ENCODE measurements at places on chromosomes 11 and 22.

DNA sequence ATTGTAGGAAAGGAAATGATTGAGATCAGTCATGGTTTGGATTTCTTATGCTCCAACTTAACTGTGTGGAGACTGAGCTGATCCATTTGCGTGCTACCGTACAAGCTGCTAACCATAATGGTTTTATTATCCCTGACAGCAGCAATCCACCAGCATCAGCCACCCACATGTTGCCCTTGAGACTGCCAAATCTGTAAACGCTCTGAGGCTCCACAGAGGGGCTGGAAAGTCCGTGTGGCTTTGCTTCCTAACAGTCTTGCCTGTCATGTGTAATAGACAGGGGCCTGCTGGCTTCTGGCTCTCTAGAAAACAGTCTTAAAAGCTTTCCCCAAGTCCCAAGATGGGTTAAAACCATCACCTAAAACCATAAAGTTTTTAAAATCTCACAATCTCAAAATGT lies 30.1 kb downstream of the ATG16L2 start:
- no peak for DNase-seq

DNA sequence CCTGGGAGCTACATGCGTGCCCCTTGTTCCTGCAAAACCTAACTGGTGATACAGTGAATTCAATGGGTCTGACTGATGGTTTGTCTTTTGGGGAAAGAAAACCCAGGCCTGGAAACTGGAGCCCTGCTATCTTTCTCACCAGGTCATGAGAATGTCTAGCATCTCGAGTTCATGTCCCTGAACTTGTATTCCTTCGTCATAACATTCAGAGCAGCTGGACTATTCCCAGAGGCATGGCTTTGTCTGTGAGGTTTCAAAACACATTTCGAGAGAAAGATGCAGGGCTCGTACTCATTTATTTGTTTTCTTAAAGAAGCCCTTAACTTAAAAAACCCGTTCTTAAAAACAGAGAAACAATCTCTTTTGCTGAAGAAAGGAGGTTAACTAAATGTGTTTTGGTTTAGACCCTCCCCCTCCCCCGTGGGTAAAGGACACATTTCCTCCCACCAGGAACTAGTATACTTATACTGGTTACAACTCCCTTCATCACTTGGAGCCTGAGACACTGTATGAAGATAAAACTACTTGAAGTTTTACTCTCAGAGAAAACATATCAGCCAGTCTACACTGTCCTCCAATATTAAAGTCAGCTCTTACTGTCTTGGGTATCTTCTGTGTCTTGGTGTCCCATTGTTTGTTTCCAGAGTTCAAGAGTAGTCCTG lies 43.2 kb downstream of the ME3 start:
- no peak for DNase-seq

DNA sequence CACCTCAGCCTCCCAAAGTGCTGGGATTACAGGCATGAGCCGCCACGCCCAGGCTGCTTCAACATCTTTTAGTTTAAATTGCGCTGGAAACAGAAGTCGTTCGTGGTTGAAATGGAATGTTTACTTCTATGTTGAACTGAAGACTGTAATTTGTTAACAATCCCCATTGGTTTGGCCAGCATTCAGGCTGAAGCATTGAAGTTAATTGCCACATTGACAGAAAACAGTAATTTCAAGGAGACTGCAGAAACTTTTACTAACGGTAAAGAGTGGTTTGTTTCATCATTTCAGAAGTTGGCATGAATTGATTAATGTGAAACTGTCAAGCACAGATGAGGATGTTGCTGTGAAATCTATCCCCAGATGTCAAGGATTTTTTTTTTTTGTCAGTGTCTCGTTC lies 14.2 kb downstream of the AP5B1 start:
- DNase-seq, result no peak

- DNase-seq, result no peak
Measured at GRCh38 chr11:2775626-2776350, 76.0 kb upstream of the KCNQ1OT1 start.

GRCh38 chr22:41367039-41367679 lies 14.6 kb upstream of the TEF start:
- peak; percentile 40 for DNase-seq

DNA sequence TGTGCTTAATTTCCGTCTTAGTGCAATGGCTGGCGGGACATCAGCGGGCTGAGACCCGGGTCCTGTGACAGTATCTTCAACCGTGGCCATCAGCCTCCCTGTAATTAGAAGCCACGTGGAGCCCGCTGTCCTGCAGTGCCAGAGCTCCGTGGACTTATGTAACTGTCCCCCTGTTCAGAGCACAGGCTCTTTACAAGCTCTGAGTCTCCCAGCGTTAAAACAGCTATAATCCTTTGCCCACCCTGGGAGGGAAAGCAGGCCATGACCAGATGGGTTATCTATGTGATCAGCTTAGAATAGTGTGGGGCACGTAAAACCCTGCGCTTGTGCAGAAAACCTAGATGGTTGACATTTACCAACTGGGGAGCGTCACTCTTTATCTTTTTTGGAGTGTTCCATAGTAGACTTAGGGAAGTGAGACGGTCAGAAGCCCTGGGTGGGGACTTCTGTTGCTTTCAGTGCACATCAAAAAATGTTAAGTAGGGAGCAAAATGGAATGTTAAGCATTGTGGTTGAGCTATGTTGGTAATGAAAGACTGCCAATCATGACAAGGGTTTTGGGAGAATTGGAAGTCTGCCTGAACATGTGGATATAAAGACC lies 103.5 kb upstream of the CADM1 start:
- DNase-seq, result no peak

DNA sequence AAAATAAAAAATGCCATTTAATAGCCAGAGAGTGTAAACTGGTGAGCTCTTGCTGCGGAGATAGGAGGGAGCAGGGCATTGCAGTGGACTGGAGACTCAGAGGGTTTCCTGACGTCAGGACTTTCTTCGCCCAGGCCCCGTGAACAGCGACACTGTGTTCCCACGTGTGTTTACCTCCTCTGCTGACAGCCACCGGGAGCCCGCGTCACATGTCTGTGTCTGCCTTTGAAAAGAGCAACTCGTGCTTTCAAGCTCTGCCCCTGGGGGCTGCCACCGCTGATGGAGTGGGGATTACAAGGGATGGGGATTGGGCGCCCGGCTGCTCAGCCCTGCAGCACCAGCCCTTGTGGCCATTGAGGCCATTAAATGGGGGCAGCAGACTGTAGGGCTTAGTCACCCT lies 3.3 kb downstream of the TANGO2 start:
- no peak for DNase-seq

DNA sequence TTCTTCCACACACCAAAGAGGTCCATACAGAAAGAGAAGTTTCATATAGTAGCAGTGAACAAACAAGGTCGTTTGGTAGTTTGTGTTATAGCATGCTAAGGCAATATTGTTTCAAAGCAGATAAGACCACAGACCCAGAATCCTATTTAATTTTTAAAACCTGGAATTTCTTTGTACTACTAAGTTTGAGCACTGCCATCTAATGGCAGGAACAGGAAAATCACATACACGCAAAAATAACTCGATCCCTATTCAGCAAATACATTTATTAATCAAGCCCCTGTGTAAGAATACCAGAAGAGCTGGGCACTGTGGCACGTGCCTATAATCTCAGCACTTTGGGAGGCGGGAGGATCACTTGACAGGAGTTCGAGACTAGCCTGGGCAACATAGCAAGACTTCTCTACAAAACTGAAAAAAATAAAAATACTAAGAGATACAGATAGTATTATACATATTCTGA lies 2.9 kb upstream of the BTBD10 start:
- no peak for DNase-seq

DNA sequence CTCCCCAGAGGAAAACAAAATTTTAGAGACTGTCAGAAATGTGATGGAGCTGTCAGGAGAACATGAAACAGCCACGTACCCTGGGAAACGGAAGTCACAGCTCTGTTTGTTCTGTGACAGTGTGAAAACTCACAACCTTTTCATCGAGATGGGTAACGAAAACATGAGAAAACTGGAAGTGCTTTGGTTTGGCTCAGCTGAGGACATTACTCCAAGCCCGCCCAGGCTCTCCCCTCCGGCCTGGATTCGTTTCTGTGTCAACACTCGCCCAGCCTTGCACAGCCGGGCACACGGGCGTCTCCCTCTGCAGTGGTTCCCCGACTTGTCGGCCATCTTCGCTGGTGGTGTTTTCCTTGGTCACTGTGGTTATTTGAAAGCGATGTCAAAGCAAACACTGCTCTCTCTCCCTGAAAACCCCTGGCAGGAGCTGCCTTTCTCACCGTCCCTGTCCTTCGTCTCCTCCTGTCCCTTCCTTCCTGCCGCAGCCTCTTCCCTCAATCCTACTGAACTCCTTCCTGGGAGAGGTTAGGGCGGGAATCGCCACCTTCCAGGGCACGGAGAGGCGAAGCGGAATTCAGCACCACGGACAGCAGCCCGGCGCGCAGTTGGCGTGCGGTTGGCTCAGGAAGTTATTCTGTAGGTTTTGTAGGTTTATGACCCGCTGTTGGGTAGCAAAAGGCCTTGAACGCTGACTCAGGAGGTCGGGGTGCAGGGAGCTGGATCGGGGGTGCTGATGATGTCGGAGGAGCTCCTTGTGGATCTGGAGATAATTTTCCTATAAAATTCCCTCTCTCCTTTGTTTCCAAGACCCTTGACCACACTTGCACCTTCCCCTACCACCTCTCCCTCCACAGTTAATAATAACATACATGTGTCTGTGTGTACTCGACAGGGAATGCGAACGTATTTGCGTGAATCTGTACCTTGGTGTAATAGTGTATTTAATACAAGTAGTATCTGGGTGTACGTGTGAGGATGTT lies 13.1 kb upstream of the RPS19BP1 start:
- no peak for DNase-seq

DNA sequence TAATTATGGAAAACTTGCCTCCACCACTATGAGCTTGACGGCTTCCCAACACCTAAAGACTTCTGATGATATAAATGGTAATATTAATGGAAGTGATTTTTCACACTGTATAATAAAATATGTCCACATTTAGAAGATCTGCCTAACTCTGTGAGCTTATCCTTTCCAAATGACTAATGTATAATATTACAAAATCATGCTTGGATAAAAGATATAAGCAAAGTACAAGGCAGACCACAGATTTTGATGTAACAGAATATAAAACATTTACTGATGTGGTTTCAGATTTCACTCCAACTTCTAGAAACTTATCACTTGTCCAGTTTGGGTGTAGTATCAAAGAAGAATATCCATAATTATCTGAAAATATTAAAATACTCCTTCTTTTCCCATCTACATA lies 36.9 kb downstream of the GALNT18 start:
- DNase-seq, result no peak

DNA sequence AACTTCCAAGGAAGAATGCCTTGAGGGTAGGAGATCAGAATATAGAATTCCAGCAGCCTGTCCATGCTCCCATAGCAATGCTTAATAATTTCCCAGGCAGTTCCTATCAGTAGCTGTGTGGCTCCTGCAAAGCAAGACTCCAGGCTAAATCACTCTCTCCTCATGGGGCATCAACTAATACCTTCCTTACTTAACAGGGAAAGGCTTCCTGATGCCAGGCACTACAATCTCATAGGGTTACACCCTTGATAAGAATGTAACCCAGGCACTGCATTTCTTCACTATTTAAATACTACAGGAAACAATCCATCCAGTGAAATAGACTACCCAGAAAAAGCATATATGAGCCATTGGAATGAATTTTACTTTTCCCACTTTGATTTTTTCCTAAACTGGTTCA lies 615.0 kb upstream of the ARHGAP42 start:
- no peak for DNase-seq

DNA sequence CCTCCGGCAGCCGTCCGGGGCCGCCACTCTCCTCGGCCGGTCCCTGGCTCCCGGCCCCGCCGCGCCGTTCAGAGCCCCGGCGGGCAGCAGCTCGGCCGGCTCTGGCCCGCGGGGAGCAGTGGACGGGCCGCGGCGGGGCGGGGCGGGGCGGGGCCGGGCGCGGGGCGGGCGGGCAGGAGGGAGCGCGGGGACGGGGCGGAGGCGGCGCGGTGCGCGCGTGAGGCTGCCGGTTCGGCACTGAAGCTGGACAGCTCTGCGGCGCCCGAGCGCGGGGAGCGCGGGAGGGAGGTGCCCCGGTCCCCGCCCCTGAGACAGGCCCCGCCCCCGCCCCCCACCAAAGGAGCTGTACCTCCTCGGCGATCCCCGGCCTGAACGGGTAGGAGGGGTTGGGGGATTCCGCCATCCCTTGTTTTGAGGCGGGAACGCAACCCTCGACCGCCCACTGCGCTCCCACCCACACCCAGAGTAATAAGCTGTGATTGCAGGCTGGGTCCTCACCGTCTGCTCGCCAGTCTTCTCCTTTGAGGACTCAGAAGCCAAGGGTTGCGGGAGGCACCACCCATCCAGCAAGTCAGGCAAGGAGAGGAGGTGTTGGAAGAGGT lies at the start of gene DRD2:
Gene DRD2 (minus strand): TSS at position 239 of the 602 bp plus-strand sequence. CDS start 50,747 bp downstream, outside the sequence.
- DNase-seq, result no peak

- no peak for DNase-seq
Measured at GRCh38 chr11:29293825-29294224, 723.0 kb downstream of the KCNA4 start.

DNA sequence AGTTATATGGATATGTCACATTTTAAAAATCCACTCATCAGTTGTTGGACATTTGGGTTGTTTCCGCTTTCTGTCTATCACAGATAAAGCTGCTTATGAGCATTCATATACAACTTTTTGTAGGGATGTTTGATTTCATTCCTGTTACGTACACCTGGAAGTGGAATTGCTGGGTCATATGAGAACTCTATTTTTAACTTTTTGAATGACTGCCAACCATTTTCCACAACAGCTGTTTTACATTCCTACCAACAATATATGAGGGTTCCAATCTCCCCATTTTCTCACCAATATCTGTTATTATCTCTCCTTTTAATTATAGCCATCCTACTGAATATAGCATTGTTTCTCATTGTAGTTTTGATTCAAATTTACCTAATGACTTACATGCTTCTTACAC lies 172.0 kb downstream of the UVRAG start:
- DNase-seq, result no peak

All from cortex of kidney (tissue), 1 donor.